CD8-positive, alpha-beta memory T cell (primary cell): ENCODE measurements at places on chromosomes 16 and 17.

DNA sequence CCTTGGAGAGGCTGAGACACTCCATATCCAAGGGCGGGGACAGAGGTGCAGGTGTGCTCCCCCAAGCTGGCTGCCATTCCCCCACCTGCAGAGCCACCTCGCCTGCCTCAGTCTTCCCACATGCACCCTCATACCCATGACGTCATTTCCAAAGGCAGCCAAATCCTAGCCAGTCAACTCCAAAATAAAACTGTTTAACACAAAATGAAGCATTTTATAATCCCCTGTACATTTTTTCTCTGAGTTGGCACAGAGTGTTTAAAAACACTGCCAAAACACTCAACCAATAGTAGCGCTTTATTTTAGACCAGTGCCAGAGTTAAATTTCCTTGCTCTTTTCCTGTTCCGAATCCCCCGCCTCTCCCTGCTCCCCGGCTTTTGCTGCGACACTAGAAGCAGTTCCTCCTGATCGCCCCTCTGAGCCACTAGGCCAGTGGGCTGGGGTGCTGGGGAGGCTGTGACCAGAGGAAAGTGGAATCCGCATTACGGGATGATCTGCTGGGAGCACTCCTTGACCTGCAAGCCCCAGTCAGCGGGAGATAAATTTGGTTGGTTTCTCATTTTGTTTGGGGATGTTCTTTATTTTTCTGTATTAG is 139.5 kb downstream of the ZNF423 start:
- H3K27ac ChIP-seq = no peak overlapping the region
- no peaks in the 10 kb centered on the region for H3K36me3 ChIP-seq
- no peaks in the 10 kb centered on the region for H3K27me3 ChIP-seq
- H3K4me1 ChIP-seq = no peaks in the 10 kb centered on the region
- H3K4me3 ChIP-seq = no peak overlapping the region

DNA sequence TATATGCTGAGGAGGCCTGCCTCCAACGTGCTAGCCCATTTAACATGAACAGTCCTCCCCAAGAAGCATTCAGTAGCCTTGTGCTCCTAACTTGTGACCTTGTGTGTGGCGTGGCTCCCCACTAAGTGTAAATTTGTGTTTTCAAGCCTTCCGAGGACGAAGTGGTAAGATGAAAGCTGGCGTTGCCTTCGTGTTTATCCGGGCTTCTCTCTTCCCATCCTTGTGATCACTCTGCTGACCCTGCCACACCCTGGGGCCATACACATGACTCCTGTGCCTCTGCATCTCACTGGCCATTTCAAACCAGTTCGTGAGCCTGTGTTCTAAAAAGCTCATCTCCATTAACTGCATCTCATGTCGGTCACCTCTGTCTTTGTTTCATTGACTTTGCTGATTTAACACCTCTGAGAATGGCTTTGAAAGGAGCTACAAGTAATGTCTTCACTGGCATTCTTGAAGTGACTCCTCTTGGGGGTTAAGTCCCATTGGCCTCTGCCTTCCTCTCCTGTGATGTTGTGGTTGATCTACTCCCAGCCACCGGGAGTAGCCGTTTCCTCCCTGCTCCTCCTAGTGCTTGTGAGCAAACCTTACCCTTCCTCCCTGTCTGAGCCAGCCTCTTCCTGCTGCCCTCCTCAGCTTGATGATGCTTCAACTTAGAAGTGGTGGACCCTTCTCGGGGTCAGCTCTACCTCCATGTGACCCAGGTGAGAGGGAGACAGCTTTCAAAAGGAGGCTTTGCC is 27.4 kb upstream of the NAGLU start:
- H3K4me3 ChIP-seq = no peak overlapping the region
- H3K36me3 ChIP-seq = no peaks in the 10 kb centered on the region
- H3K27ac ChIP-seq = no peak overlapping the region

DNA sequence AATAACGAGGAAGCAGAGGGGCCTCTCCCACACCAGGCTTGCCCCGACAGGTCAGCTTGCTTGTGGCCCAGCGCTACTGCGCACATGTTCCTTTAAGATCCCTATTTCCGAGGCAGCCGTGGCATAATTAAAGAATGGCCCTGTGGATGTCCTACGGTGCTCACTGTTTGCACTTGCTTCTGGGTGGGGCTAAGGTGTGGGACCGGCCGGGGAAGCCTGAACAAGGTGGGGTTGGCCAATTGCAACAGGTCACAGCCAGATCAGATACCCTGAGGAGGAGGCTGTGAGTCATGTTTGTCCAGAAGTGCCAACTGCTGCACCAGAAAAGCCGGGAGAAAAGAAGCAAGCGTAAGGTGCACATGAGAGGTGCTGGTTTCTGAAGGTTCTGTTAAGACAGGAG is 158.5 kb upstream of the CACNG5 start:
- no peaks in the 10 kb centered on the region for H3K36me3 ChIP-seq
- H3K4me1 ChIP-seq = peaks cover 35% of the 10 kb centered on the region
- no peak for DNase-seq
- H3K27me3 ChIP-seq = no peaks in the 10 kb centered on the region

DNA sequence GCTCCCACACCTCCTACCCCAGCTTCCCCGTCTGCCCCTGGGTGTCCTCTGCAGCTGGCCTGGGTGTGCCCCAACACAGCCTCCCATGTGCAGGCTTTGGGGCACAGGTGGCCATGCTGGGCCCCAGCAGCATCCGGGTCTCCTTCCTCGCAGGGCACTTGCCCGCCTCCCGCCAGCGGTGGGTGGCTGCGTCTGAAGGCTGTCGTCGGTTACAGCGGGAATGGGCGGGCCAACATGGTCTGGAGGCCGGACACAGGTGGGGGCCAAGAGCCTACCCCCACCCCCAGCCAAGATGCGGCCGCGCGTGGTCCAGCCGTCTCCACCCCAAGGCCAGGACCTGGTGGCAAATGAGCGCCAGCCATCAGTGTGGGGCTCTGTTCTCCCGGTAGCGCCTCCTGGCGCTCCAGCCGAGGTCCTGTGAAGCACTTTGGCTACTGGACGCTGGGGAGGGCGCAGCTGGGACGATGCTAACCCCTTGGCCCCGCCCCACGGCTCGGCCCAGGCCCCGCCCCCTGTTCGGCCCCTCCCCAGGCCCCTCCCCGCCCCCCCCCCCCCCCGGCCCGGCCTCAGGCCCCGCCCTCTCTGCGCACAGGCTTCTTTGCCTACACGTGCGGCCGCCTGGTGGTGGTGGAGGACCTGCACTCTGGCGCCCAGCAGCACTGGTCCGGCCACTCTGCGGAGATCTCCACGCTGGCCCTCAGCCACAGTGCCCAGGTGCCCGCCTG is 7.3 kb upstream of the RHOT2 start:
- H3K4me3 ChIP-seq = no peak overlapping the region
- H3K36me3 ChIP-seq = no peaks in the 10 kb centered on the region
- DNase-seq = peak; percentile 35
- no peak overlapping the region for H3K27ac ChIP-seq
- no peaks in the 10 kb centered on the region for H3K27me3 ChIP-seq
